Bone marrow (tissue), 2 donors: ENCODE measurements at places on chromosomes 2 and 18.

GRCh38 chr2:170155022-170155722, 22.8 kb upstream of the MYO3B start:
- no peak for DNase-seq

GRCh38 chr18:12048010-12048826, 45.4 kb upstream of the ANKRD62 start:
- DNase-seq = no peak

DNA sequence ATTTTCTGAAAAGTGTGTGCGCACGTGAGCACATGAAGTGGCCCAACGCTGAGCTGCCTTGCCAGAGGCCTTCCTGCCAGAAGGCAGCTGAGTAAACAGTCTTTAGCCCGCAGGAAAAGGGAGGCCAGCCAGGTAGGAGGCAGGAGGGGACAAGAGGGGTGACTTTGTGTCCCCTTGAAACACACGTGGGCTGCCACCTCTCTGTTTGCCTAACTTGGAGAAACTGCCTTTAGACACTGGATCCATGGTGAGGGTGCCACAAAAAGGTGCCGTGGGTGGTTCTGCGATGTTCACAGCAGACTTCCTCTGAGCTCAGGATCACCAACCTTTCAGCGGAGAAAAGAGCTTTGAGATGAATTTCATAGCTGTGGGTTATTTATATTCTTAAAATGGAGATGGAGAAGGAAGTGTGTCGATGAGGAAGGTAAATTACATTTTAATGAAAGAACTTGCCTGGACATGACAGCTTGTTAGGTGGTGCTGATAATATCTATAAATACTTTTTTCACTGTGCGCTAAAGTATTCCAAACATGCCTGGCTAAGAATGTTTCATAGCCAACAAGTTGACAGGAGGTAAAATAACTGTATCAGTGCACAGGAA, 36.6 kb upstream of the ASB1 start:
- no peak for DNase-seq

- no peak for DNase-seq
Measured at GRCh38 chr2:123164216-123164615, 860.9 kb upstream of the CNTNAP5 start.

DNA sequence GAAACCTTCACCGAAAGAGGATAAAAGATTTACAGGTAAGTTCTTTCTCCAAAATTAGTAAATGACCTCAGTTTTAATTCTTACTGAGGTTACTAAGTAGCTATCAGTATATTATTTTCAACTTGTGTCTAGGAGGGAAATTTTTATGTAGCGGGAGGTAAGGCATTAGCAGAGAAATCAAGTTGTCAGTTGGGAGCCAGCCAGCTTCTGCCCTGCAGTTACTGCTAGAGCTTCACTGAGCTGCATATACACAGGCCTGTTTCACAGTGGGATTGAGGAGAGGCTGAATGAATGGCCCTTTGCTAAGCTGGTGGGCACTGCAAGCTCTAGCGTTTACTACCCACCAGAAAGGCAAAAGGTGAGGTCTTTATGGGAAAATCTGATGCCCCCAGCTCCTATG, 105.7 kb downstream of the ACAA2 start:
- no peak for DNase-seq

- peak; percentile 28 for DNase-seq
Measured at GRCh38 chr2:31138037-31138962, at the start of gene GALNT14. Gene GALNT14 (minus strand): TSS chr2:31138440. CDS start chr2:31138086, 354 bp downstream.

DNA sequence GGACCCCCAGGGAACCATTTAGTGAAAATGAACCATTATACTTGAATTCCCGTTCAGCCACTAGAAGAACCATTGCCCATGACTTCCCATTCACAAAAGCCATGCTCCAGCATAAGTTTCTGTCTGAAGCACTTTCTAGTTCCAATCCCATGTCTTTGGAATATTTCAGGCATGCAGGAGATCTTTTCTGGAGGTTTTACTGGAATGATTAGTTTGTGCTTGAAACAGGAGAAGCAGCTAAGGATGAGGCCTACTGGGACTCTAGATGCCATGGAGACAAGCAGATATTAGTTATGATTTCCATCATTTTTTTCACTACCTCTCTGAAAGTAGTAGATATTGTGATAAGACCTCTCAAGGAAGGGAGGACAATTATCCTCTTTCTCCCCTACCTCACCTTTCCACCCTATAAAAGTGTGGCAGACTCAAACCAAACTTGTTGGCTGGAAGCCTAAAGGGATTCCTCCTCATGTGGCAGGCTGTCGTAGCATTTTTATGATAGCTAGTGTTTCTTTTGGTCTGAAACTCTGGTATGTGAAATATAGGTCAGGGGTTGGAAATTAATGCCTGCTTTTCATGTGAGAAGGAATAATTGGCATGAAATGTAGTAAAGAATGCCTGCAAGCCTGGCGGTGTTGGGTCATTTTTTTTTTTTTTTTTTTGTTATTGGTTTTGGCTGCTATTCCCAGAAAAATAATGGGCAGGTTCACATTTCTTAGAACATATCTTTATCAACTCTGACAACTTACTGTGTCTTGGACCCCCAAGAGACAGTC, 29.3 kb upstream of the MMADHC start:
- no peak for DNase-seq
